Right renal pelvis (tissue), 4 donors: ENCODE measurements at places on chromosomes 1 and 21. TPM values are rescaled to one million over a fixed set of nuclear protein-coding genes. Genes with fewer than 3 reads are reported as not detected.

DNA sequence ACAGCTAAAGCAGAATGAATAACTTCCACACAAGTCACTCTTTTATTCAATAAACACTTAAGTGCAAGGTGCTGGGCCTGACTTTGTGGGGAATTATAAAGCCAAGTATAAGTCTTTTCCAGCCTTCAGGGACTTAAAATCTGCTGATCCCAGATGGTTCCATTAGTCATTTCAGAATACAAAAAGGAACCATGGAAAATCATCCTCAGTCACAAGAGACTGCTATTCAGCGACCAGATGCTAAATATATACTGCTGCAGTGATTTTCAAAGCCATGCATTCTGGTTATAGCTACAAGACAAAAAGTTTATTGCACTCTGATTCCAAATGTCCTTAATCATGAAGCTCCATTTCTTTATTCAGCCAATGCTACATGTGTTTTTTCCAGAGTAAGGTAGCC, 25.7 kb downstream of the GLMN start:
- DNase-seq: no peak

DNA sequence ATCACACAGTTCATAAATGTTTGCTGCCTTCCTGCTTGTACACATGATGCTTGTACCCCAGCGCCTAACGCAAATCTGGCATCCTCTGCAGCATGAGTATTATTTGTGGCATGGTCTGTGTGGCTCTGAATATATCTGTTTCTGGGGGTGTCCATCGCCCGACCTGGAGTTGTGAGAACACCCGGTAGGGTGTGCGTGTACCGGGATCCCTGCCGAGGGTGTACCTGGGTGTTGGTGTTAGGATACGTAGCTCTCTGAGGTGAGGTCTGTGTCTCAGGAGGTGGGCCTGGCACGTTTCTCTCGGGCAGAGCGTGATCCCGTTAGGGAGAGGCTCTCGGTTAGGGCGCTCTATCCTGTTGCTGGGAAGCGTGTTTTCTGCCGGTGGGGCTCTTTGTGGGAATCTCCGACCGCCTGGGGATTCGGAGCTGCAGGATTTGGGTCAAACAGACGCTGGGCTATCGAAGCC, 10.4 kb upstream of the CDC20 start:
- DNase-seq: no peak

- no peak for DNase-seq
Observed at GRCh38 chr1:7869136-7869920, 16.5 kb upstream of the UTS2 start.

DNA sequence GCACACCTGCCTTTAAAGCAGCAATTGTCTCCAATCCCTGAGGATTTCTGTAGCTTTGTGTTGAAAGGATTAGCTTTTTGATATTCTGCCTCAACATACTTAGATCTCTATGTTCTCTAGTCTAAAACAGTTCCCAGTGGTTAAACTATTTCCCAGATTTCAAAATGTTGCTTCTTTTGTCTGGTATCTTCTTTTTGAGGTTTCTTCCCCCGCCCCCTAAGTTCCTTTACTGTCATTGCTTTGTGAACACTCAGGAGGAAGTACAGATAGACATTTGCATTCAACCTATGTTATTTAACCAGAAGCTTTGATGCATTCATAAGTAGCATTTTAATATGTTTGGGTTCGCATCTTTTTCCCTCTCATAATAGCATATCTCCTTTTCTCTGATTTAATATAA, 33.5 kb downstream of the CYYR1 start:
- no peak for DNase-seq

DNA sequence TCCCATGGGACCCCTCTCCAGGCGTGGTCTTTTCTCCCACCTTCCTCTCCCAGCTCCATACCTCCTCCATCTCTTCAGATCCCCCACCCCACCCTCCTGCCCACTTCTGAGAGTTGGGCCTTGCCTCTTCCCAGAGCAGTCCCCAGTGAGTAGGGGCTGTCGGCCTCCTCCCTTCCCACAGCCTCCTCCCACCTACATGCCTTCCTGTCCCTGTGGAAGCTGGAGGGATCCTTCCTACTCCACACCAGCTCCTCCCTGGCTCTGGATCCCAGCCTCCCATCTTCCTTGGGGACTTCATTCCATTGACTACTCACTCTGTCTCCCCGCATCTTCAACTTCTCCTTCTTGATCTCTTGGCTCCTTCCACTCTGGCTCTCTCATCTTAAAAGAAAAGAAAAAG, 24.9 kb downstream of the KCNQ4 start:
- DNase-seq: no peak

DNA sequence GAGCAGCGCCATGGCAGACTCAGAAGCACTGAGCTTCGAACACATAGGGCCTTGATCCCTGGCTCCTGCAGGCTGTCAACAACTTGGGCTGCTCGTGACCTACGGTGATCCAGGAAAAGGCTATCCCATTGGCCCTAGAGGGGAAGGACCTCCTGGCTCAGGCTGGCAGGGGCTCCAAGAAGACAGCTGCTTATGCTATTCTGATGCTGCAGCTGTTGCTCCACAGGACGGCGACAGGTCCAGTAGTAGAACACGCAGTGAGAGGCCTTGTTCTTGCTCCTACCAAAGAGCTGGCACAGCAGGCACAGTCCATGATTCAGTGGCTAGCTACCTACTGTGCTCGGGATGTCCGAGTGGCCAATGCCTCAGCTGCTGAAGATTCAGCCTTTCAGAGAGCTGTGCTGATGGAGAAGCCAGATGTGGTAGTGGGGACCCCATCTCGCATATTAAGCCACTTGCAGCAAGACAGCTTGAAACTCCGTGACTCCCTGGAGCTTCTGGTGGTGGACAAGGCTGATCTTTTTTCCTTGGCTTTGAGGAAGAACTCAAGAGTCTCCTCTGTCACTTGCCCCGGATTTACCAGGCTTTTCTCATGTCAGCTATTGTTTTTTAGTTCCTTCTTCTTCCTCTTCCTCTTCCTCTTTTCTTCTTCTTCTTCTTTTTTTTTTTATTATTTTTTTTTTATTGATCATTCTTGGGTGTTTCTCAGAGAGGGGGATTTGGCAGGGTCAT, 18.9 kb downstream of the ITLN2 start:
- DNase-seq: no peak

GRCh38 chr1:150256198-150256553, 1.4 kb upstream of the CA14 start:
- no peak for DNase-seq

Gene OR14K1
- polyA plus RNA-seq: not detected

Gene OR2T29
- polyA plus RNA-seq: not detected

Gene DPH5
- polyA plus RNA-seq: 57.0 TPM

Gene PRAMEF27
- polyA plus RNA-seq: not detected

Gene TACSTD2
- 28.8 TPM for polyA plus RNA-seq

Gene CD5L
- polyA plus RNA-seq: not detected

Gene PLA2G4A
- polyA plus RNA-seq: 12.5 TPM
